ENCODE measurements at places on chromosomes 7 and 10.

GRCh38 chr7:106101726-106102125 is 10.4 kb downstream of the SYPL1 start:
- no peak for DNase-seq

- no peak for DNase-seq
Measured at GRCh38 chr10:23370106-23370505, 25.5 kb upstream of the C10orf67 start.

DNA sequence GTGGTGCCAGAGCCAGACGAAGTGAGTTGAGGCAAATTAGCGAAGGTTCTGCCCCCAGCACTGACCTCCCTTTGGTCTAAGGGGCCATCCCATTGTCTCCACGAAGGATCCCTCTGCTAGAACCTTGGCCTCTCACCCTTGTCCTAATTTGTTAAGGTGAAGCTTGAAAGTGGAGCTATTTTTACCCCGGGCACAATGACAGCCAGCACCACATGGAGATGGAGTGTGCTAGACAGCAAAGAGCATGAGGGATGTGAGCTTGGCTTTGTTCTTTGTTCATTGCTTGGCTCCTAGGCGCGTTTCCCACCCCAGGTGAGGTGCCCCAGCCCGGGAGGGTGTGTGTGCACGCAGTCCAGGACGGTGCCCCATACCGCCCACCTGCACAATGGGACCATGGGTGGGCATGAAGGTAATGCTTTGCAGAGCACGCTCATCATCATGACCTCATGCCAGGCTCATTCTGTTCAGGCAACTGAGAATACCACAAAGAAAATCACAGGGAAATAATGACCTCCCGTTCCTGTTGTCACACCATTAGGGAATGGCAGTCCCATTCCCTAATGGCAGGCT is 361.0 kb upstream of the FZD8 start:
- no peak for DNase-seq

DNA sequence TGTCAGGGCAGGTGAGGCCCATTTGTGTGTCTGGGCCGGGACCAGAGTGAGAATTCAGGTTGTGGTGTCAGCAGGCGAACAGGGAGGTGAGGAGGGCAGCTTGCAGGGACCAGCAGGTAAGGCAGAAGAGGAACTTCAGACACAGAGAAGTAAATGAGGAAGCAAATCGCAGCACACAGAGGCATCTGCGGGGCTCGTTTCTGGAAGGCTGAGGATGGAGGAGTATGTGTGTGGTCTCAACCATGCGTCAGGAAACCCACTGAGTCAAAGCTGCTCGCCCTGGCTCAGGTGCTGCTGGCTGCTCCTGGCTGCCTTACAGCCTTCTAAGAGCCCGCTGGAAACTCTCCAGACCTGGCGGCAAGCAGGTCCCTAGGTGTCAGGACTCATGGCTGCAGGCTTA is 26.9 kb upstream of the PITRM1 start:
- no peak for DNase-seq

DNA sequence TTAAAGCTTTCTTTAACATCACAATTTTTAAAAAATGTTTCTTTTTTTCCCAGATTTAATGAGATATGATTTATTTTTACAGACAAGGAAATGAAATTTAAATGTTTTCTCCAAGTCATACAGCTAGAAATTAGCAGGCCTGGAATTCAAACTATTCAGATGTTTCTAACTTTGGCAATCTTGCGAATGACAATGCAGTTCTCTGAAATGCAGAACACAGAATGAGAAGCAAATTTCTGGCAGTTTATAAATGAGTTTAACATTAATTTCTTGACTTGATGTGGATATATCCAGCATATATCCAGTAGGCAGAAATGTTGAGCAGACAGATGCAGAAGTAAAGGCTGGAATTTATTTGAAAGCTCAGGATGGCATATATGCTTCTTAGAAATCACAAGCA is 227.5 kb downstream of the THSD7A start:
- no peak for DNase-seq

DNA sequence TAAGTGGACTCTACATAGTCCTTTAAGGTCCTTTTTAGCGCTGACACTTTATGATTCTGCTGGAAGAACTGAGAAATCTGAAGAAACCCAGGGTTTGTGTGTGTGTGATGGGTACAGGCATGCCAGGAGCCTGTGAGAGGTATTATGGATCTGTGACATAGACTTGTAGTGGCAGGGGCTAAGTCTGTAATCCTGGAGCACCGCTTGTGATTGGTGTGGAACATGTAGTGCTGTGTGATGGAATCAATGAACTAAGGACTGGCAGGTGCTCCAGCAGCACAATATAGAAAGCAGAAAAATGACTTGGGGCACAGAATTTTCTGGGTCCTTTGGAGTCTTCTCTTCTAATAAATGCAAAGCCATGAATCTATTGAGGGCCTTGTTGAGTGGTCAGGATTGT is 163.9 kb downstream of the ST7 start:
- DNase-seq = no peak

DNA sequence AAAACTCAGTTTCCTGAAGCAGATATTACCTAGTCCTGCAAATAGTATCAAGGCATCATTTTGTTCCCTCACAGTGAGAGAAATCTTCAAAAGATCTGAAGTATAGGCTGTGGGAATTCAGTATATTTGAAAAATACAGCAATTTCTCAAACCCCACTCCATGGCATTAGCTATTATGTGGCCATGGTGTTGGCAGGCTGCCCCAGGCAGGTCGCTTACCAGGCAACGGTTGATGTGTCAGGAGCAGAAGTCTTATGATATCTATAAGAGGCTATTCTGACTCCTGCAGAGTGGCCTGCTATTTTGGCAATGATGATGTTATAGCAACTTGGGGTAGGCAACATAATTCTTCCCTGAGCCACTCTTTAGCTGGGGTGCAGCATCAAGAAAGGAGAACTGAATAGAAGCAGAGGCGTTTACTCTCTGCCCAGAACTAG is 187.9 kb downstream of the PLXDC2 start:
- DNase-seq = no peak

GRCh38 chr7:33807779-33808482 is 97.4 kb upstream of the BMPER start:
- peak; percentile 71 for DNase-seq

- DNase-seq = no peak
Measured at GRCh38 chr7:3918576-3918975, 617.5 kb downstream of the SDK1 start.
